ENCODE measurements at places on chromosomes 1 and 21.
A peak's percentile ranks its signal among the peaks of the same experiment; 100 is the strongest.

- DNase-seq: peak; percentile 28
These were observed 61.1 kb downstream of the XCL1 start for GRCh38 chr1:168637350-168637991.

DNA sequence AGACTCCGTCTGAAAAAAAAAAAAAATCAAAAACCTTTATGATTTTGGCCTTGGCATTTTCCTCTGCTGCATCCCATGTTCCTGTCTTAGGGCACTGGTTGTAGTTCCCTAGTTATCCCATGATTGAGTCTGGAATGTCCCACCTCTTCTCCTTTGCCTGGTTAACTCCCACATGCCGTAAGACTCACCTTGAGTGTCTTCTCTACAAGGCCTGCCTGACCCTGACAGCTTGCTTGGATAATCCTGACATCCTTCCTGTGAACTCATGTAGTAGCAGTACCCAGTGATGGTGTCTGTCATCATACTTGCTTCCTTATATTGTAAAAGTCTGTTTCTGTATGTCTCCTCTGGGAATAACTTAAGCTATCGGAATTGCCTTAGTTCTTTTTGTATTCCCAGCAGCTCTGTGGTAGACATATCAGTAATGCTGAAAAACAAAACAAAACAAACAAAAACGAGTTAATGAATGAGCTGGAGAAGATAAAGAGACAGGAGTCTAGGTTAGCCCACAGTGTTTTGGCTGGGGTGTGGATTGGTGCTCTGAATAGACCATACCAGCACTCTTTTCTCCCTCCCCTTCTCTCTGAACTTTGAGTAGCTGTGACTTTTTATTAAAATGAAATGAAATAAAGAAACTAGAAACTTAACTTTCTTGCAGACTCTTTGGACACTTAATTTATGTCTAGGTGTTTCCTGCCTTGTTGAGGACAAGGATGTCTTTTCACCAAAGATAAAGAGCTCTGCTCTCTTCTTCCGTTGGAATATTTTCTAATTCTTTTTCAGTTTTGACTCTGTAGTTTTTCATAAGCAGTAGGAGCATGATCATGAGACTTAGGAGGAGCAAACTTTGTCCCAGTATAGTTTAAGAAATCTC lies 15.1 kb downstream of the NEK7 start:
- no peak for DNase-seq

DNA sequence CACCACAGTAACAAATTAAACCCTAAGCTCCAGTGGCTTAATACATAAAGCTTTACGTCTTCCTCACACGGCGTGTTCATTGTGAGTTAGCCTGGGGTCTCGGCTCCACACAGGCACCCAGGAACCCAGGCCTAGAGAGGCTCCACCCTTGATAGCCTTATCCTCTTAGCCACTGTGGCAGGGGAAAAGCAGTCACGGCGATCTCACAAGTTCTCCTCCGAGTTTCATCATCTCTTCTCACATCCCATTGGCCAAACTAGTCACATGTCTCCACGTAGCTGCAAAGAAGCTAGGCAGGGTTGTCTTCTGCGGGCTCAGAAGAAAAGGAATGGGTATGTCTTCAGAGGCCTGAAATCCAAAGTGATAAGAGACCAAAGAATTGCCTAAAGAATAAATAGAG lies 122.3 kb upstream of the GRIK3 start:
- no peak for DNase-seq

GRCh38 chr1:76101548-76101947 lies 27.0 kb downstream of the ST6GALNAC3 start:
- DNase-seq: no peak

- DNase-seq: no peak
These were observed 25.4 kb downstream of the GADD45A start for GRCh38 chr1:67710417-67710816.

GRCh38 chr21:25999921-26000582 lies 170.5 kb downstream of the APP start:
- DNase-seq: no peak
